Anterior cingulate cortex (tissue), 58 donors: ENCODE measurements at places on chromosomes 5 and 9.

DNA sequence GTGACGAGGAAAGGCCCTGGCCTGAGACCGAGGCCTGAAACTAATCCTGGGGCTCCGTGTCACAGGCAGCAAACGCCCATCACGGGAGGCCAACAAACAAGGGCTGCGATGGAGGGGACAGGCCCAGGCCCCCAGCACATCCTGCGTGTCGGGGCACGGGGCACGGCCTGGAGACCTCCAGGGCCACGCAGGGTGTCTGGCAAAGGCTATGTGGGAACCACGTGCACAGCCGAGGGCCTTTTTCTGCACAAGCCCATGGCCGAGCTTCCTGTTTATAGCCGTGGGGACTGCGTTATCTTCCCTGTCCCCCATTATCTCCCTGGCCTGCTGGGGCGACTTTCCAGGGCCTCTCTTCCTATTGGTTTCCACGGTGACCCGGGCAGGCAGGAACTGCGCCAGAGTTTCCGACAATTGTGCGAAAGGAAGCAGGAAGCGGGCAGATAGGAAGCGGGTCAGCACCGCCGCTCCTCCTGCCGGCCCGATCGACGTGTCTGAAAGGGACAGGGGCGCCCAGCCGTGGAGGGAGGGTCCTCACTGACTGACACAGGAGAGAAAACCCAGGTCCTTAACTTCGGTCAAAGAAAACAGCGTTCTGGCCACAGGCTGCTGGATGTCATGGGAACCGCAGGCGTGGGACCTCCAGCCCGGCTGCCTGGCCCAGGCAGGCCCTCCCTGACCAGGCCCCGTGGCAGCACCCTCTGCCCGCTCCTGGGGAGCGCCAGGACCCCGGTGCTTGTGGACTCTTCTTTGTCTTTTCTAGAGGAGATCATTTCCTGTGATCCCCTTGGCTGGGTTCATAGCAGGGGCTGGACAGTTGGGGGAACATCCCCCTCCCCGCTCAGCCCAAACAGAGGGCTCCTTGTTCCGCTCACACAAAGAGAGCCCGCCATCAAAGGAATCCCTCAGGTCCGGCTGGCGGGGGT, 29.1 kb upstream of the SEC16A start:
- DNase-seq, result peak; percentile 80

GRCh38 chr5:179143446-179143845, 83.3 kb downstream of the ZNF354C start:
- DNase-seq, result no peak

GRCh38 chr9:134765785-134766184, 114.8 kb upstream of the FCN2 start:
- no peak for DNase-seq

DNA sequence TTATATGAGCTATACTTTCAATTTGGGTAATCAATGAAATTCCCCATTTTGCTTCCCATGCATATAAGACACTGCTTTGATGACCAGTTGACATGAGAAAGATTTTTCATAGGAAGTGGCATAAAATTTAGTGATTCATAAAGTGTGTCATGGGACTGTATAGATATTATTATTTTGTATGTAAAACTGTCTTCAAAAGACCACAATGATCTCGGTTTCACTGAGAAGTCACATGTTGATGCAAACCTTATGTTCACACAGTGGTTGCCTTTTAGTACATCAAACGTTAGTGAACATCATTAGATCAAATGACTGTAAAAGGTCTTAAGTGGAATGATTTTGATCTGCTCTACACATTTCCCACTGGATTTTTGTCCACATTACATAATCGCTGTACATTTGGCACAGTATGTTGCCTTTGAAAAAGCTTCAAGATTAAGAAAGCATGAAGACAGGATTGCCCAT, 349.2 kb upstream of the MEF2C start:
- DNase-seq, result no peak

DNA sequence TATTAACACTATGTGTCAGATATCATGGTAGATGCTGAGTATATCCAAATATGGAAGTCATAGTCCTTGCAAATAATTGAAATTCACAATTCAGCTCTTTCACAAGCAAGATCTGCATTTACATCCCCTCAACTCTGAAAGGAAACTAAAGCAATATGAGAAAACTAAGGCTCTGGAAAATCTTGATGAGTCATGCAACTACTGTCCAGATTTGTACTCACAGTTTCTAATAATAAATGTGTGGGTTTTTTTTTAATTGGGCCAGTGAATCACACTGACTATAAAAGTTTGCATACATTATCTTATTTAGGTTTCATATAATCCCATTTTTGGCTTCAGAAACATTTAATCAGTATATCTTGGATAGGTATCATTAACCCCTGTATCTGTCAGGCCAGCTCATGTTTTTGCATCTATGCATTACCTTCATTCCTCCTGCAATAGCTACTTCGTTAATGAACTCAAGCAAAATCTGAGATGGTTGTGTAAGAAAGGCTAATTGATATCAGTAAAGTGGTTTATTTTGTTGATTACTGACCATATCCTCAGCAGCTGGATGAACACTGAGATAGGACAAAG, 58.7 kb upstream of the PRR16 start:
- no peak for DNase-seq

GRCh38 chr5:149254506-149254905, 17.2 kb upstream of the AFAP1L1 start:
- no peak for DNase-seq

DNA sequence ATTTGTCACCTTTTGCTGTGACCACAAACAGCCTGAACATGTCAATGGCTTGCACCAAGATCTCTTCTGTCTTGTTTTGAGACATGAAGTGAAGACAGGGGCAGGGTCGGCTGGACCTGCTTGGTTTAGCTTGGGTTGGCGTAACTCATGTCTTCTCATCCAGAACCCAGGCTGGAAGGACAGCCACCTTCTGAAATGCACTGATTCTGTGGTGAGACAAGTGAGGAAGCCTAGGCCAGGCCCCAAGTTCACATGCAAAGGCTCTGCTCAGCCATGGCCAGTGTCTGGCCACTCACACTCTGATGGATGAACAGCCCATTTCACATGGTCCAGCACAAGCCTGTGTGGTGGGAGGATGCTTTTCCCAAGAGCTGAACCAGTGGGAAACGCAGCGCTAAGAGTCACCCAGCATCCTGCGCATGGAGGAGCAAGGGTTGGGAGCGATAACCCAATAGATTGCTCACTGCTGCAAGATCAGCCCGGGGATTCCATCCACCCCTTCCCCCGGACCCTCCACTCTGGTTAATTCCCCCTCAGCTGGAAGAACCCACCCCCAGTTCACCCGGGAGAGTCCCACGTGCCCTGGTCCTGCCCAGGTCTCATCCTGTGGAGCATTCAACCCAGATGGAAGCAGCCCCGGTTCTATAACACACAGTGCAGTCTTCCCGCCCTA, 16.2 kb upstream of the MED10 start:
- DNase-seq, result no peak

GRCh38 chr9:68728731-68729130, 23.7 kb downstream of the PIP5K1B start:
- no peak for DNase-seq

DNA sequence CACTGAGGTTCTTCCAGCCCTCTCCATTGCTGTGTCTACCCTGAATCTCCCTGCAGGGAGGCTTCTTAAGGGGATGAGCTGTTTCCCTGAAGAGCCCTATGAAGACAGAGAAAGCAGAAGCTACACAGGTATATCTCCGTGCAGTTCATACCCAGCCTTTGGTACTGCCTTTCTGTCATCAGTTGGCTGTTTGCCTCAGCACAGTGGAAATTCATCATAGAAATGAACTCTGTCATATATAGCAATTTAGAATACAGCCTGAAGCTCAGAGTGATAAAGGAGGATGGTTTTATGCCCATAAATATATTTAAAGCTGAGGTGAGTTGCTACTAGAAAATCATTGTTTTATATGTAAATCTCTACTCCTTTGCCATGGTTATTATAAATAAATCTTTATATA, 42.6 kb upstream of the KCNN2 start:
- DNase-seq, result no peak

- no peak for DNase-seq
Observed at GRCh38 chr5:56356836-56357160, 123.7 kb upstream of the ANKRD55 start.

- no peak for DNase-seq
Observed at GRCh38 chr9:75545287-75545686, 345.2 kb upstream of the PCSK5 start.

DNA sequence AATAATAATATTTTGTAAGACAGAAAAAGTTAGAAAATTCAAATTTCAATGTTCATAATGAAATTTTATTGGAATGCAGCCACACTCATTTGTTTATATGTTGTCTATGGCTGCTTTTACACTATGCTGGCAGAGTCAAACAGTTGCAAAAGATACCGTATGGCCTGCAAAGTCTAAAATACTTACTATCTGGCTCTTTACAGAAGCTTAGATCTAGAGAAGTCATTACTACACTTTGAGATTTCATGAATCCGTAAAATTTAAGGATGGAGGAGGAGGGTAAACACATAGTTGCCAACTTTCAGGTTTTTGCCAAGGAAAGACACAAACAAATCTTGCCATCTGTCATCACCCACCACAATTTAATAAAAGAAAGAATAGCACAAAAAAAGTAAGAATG, 25.1 kb upstream of the PCSK1 start:
- no peak for DNase-seq

DNA sequence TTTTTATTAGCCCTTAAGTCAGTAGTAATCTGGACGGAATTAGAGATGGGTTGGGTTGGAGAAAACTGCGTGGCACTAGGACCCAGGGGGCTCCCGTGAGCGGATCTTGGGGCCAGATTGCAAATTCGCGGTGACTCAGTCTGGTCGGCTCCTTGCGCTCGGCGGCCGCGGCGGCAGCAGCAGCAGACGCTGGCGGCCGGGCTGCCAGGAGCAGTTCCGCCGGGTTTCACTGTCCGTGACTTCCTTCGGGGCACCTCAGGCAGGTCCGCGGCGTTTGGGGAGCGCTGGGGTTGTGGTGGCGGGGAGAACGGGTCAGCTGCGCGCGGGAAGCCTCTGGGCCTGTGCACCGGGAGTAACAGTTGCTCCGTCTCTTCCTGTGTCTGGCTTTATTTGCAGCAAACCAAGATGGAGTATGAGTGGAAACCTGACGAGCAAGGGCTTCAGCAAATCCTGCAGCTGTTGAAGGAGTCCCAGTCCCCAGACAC, 31.6 kb downstream of the TNPO1 start:
- peak; percentile 77 for DNase-seq

DNA sequence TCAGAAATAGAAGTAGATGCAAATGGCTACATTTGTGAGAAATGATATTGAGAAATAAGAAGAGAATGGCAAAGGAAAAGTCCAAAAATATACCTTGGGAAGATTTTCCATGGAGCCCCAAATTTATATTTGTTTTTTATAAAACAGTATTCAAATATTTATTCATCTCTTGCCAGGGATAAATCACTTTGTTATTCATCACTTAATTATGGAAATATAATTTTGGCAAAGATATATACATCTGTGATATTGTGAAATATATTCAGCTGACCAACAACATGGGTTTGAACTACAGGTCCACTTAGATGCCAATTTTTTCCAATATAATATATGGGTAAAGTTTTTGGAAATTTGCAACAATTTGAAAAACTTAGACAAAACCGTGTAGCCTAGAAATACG, 19.7 kb upstream of the RAPGEF6 start:
- no peak for DNase-seq

- no peak for DNase-seq
Observed at GRCh38 chr5:151450605-151451004, 3.2 kb downstream of the SLC36A1 start.

DNA sequence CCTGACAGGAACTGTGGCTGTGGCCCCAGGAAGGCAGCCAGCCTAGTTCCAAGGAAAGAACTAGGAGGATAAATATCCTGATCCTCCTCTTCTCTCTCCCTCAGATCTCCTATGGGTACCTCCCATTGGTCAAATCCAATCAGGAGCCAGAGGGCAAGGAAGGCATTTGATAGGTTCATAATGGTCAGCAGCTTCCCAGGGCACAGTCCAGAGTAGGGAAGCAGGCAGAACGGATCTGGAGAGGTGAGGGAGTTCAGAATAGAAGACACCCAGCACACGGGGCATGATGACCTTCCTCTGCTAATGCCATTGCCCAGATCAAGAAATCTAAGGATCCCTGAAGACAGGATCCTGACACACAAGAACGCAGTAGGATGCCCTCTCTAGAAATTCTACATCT, 8.6 kb downstream of the ABLIM3 start:
- no peak for DNase-seq

- DNase-seq, result no peak
Observed at GRCh38 chr5:151905557-151905961, 19.1 kb downstream of the GLRA1 start.

DNA sequence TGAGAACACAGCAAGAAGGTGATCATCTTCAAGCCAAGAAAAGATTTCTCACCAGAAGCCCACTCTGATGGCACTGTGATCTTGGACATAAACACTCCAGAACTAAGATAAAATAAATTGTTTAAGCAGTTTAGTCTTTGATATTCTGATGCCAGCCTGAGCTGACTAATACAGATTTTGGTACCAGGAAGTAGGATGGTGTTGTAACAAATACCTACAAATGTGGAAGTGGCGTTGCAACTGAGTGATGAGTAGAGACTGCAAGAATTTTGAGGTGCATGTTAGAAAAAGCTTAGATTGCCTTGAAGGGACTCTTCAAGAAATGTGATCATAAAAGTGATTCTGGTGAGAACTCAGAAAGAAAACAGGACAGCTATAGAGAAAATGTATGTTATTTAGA, 592.4 kb upstream of the DAB2 start:
- DNase-seq, result no peak

DNA sequence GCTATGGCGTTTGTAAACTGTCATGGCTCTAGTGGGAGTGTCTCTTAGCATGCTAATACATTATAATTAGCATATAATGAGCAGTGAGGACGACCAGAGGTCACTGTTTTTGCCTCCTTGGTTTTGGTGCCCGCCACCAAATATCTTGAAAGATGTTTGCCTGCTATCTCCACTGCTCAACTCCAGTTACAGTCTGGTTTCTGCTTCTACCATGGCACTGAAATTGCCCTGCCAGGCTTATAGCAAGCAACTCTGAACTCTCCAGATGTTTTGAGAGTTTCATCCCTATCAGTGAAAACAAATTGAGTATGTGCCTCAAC, 122.1 kb upstream of the SPRY4 start:
- no peak for DNase-seq

DNA sequence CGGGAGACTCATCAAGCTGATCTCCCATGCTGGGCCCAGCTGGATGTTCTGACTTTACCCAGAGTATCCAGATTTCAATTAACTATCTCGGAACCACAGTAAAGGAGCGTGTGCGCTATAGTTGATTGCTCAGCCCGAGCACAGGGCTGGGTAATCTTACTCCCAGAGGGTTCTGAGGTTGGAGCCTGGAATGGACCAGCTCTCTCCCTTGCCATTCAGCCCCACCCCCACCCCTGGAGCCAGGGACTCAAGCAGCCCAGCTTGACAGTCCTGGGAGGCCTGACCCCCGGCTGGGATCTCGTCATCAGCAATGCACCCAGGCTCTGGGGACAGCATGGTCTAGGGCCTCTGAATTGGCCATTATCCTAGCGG, 23.7 kb upstream of the PTGES start:
- no peak for DNase-seq

GRCh38 chr9:5485378-5486085, 24.8 kb upstream of the PDCD1LG2 start:
- DNase-seq, result no peak

- no peak for DNase-seq
Observed at GRCh38 chr9:109391176-109391575, 70.3 kb upstream of the EPB41L4B start.

GRCh38 chr5:67581203-67581602, 384.6 kb upstream of the CD180 start:
- DNase-seq, result no peak
